ENCODE measurements at places on chromosomes 12 and 14. TPM values are rescaled to one million over a fixed set of nuclear protein-coding genes. Genes with fewer than 3 reads are reported as not detected.

DNA sequence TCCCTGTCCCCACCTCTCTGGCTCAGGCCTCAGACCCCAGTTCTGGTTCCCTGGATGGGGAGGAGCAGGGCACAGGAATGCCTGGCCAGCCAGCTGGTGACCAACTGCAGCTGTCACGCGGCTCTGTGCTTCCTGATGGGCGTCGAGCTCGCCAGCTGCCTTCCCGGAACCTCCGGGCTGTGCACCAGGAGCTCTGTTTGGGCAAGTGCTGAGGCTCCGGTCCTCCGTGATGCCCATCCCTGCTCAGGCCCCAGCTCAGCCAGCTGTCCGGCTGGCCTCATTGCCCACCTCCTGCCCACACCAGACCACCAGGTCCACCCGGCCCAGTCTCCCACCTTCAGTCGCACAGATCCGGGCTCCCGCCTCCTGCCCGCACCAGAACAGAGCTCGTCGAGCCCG, 4.8 kb downstream of the IFFO1 start:
- H3K4me1 ChIP-seq, result peaks cover 81% of the 10 kb centered on the region
- peak overlapping the region; percentile 94 for H3K27ac ChIP-seq
- H3K27me3 ChIP-seq, result no peaks in the 10 kb centered on the region
- H3K4me3 ChIP-seq, result peak overlapping the region; percentile 21

GRCh38 chr12:90305379-90305778, 596.7 kb upstream of the ATP2B1 start:
- no peak overlapping the region for H3K27ac ChIP-seq
- no peaks in the 10 kb centered on the region for H3K27me3 ChIP-seq

The NOVA1 gene
- 5.1 TPM for total RNA-seq

The LRRC10 gene
- total RNA-seq, result 3.1 TPM

The SLC39A5 gene
- not detected for total RNA-seq
